ENCODE measurements at places on chromosomes 5 and 9.

DNA sequence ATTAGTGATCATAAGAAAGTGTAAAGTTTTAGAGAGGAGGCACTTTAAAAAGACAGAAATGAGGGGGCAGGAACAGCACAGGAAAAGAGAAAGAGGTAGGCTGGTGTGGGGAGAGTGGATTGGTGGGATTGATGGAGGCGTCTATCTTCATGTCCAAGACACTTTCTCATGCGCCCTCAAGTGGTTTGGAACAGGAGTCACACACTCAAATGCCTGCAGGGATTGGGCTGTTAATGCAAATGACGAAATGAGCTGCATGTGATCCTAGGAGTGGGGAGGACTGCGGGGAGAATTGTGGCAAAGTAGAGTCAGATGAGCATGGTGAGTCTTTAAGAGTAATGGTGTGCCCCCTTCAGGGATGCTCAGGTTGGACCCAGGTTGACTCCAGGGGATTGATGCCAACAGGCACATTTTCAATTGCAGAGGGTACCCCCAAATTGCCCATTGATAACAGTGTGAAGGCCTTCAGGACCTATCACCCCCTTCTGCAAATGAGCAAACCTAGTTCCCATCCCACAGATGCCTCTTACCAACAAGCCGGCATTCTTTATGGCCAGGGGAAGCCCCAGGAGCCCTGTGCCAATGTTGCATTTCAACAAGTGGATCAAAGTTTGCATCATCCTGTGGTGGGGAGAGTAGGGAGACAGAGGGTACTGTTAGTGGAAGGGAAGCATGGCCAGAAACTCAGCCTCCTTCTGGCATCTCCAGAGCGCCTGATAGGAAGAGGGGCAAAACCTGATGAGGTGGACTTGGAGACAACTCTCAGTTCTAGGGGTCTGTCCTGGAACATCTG is 5.3 kb downstream of the SLC36A3 start:
- DNase-seq = peak; percentile 88

- no peak for DNase-seq
These were observed 19.3 kb upstream of the RAPGEF1 start for GRCh38 chr9:131759017-131759647.

GRCh38 chr5:35199886-35200285 is 30.4 kb downstream of the PRLR start:
- no peak for DNase-seq

- no peak for DNase-seq
These were observed 36.2 kb downstream of the SLC36A1 start for GRCh38 chr5:151483647-151484046.

- DNase-seq = no peak
These were observed 55.7 kb downstream of the GLIS3 start for GRCh38 chr9:4243877-4244812.

GRCh38 chr9:136686534-136686793 is 793 bp downstream of the AGPAT2 start:
- DNase-seq = no peak

- peak; percentile 45 for DNase-seq
These were observed 69.0 kb upstream of the GRAMD2B start for GRCh38 chr5:126354012-126354857.

DNA sequence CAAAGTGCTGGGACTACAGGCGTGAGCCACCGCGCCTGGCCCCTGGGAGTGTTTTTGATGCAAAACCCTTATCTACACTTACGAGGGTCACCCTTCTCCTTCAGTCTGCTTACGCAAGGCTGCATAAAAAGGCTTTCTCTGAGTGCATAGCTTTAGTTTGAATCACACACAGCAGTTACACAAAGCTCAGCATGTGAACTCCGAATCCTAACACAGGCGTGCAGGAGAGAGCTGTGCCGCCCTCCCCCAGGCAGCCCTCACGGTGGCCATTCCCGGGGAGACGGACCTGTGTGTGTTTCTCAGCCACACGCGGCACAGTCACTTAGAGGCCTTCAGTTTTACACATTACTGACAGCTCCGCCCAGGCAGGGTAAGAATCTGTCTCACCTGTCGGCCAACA is 26.7 kb downstream of the EXD3 start:
- no peak for DNase-seq

- DNase-seq = no peak
These were observed 76.0 kb downstream of the VAV2 start for GRCh38 chr9:133916159-133916541.

- no peak for DNase-seq
These were observed 40.6 kb downstream of the FAM219A start for GRCh38 chr9:34417734-34418133.

- DNase-seq = no peak
These were observed 65.4 kb downstream of the EGFLAM start for GRCh38 chr5:38323645-38324295.

GRCh38 chr9:127131871-127132270 is 9.4 kb upstream of the ANGPTL2 start:
- DNase-seq = peak; percentile 17

DNA sequence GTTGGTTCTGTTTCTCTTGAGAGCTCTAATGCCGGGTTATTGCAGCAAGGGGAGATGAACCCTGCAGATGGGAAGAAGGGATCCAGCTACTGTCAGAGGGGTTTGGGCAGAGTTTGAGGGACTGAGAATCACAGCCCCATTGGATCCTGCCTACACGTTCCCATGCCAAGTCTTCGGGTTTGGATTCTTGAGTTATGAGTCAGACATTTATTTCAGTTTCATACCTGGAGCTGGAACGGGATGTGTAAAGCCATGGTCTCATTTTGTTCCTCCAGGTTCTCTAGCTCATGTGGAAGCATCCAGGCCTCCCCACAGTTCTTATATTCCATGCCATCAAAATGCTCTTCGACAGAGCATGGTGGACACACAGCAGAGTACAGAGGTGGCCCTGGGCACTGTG is 275.4 kb upstream of the IRX4 start:
- DNase-seq = no peak

DNA sequence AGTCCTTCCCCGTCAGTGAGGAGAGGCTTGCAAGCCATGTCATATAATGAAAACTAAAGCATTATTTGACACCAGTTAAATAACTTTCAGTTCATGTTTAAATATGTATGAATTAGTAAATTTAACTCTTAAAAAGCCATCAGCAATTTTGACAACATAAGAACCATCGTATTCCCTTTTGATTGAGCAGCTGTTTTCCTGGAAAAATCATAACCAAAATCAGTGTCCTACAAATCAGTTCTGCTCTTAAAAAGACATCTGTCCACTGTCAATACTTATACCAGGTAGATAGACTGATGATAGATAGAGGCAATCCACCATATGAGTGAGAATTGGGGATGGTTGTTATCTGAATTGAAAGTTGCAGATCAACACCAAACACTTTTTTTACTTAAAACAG is 2.3 kb downstream of the DIRAS2 start:
- DNase-seq = no peak

GRCh38 chr9:8424786-8425410 is 625.3 kb upstream of the DMAC1 start:
- DNase-seq = no peak

GRCh38 chr9:110950041-110950645 is 88.1 kb downstream of the LPAR1 start:
- no peak for DNase-seq

DNA sequence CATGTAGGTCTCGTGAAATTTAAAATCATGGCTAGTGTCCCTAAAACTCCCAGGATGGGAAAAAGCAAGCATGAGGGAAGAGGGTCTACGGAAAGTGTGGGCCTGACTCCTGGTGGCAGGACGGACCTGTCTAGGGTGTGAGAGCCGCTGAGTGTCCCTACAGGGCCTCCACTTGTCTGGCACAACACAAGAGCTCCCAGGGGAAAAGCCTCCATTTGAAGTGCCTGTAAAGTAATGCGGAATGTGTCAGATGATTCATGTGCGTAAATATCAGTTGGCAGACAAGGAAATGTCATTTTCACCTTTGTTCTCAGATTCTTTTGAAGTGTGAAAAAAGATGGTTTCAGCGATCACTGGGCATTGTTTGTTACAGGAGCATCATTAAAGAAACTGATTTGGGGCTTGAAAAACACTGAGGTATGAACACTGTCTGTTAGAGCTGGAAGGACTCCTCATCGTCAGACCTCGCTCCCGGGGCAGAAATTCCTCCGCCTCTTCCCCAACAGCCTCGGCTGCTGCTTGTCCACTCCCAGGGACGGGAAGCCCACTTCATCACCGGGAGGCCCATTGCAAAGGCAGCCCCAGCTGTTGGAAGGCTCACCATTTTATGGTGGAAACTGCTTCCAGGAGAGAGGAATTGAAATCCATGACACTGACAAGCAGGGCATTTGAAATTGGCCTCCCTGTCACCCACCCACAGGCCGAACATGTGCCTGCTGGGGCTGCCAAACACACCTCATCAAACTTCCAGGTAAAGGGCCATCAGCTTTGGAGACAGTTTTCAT is 240.8 kb downstream of the FSTL4 start:
- DNase-seq = no peak

- no peak for DNase-seq
These were observed 363.2 kb downstream of the GLIS3 start for GRCh38 chr9:3936520-3937235.

DNA sequence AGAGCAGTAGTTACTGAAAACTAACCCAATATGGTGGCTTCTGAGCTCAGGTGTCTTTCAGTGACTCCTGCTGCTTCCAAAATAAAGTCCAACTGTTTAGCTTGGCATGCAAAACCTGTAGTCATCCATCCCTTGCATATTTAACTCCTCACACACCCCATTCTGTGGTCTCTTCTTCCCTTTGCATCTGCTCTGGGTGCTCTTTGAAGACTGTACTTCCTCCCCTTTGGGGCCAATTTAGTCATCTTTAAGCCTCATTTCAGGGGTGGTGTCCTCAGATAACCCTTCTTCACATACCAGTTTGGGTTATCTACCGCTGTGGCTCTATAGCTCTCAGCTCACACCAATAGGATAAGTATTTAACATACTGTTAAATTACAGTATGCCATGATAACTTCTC is 209.9 kb upstream of the DMRT1 start:
- no peak for DNase-seq

DNA sequence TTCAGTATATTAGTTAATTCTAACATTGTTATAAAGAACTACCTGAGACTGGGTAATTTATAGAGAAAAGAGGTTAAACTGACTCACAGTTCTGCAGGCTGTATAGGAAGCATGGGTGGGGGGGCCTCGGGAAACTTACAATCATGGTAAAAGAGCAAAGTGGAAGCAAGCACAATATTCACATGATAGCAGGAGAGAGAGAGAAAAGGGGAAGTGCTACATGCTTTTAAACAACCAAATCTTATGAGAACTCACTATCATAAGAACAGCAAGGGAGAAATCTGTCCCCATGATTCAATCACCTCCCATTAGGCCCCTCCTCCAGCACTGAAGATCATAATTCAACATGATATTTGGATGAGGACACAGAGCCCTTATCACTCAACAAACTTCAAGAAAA is 324.9 kb downstream of the ZNF608 start:
- no peak for DNase-seq

GRCh38 chr9:90189306-90189705 is 453.3 kb downstream of the DIRAS2 start:
- DNase-seq = no peak

DNA sequence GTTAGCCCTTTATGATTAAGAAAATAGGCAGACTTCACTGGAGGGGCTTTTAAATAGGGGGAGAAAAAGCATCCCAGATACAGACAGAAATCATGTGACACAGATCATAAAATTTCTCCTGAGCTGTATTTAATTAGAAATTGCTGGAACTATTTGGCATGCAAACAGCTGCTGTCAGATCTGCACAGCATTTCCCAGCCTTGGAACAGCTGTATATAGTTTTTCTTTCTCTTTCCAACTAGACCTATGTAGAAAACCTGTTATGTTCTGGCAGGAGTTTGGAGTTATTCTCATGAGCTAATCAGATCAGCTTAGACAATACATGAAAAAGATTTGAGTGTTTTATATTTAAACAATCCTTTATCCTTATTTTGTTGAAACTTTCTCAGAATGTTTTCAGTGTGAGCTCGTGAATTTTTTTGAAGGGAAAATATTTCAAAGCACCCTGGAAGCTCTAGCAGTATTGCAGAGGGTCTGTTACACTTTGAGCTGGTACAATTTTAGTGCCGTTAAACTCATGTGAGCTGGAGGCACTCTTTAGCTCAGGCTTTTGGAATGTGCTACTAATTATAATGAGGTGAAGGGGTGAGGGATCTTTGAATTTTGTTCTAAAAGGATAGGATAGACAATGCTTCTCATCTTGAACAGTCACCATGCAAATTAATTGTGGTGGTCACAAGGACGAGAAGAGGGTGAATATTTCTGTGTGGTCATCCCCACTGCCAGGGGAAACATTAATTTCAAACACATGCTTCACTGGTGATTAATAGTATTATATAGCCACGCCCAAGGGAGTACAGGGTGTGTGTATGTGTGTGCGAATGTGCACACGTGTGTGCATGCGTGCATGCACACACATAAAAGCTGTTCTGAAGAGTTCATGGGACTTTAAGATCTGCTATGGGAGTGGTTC is 239.4 kb upstream of the FBXL7 start:
- DNase-seq = no peak

- no peak for DNase-seq
These were observed 47.3 kb downstream of the UHRF2 start for GRCh38 chr9:6460189-6460768.

DNA sequence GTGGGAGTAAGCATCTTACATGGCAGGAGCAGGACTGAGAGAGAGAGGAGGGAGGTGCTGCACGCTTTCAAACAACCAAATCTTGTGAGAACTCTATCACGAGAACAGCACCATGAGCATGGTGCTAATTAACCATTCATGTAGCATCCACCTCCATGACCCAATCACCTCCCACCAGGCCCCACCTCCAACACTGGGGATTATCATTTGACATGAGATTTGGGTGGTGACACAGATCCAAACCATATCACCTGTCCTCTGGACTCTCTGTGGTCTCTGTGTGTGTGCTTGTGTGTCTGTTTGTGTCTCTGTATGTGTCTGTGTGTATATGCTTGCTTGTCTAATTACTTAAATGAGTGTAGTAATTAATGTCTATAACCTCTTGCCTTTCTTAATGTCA is 31.1 kb downstream of the SEC61B start:
- DNase-seq = no peak

DNA sequence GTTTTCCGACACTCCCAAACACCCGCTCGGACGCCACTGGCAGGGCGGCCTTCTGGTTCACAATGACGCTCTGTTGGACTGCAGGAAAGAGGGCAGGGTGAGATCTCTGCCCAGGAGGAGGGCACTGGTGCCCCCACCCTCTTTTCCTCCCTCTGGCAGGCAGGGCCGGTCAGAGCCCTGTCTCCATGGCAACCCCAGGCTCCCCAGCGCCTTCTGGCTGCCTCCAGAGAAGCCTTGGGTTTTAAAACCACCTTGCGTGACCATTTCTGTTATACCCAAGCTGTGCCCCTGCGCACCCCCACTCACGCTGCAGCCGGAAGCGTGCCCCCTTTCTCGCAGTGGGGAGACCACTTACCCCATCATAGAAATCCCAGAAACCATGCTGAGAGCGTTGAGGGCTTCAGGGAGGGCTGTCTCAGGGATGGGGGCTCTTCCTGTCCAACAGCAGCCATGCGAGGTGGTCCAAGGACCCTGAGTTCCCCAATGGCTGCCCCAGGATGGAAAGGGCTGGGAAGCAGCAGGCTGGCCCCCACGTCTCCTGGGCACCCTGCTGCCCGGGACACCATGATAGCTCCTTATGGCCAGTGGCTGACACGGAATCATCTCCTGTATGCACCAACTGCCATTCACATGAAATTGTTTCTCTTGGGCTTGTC is 7.3 kb downstream of the C9orf50 start:
- no peak for DNase-seq

- DNase-seq = no peak
These were observed 22.4 kb upstream of the THG1L start for GRCh38 chr5:157708866-157709265.

GRCh38 chr9:108755979-108756378 is 99.8 kb downstream of the ACTL7B start:
- DNase-seq = peak; percentile 8

- no peak for DNase-seq
These were observed 6.9 kb downstream of the RAB14 start for GRCh38 chr9:121194730-121195129.
